ENCODE measurements at places on chromosomes 1 and 21. TPM values are rescaled to one million over a fixed set of nuclear protein-coding genes. Genes with fewer than 3 reads are reported as not detected.

DNA sequence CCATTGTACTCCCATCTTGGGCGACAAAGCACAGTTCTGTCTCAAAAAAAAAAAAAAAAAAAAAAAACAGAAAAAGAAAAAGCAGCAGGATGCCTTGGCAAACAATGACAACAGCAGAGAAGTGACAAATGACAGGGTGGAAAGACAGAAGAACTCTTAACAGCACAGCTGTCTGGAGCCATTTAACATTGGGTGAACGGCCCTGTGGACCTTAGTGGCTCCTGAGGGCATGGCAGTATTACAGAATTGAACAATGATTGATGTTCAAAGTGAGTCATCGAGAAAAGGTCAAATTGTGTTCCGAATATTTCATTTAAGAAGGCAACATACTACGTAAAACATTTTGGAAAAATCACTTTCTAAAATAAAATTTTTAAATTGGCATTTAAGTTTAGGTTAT lies 30.0 kb downstream of the DNASE2B start:
- no peak for ATAC-seq

GRCh38 chr21:41840880-41841279 lies 38.3 kb downstream of the PRDM15 start:
- no peak for ATAC-seq

- no peak for ATAC-seq
Observed at GRCh38 chr1:47431534-47431933, 6.3 kb upstream of the FOXD2 start.

- peak; percentile 85 for ATAC-seq
Observed at GRCh38 chr1:33181921-33182341, at the start of gene TRIM62. TRIM62 (minus strand) TSS chr1:33182043; CDS start chr1:33181432, 611 bp downstream.

DNA sequence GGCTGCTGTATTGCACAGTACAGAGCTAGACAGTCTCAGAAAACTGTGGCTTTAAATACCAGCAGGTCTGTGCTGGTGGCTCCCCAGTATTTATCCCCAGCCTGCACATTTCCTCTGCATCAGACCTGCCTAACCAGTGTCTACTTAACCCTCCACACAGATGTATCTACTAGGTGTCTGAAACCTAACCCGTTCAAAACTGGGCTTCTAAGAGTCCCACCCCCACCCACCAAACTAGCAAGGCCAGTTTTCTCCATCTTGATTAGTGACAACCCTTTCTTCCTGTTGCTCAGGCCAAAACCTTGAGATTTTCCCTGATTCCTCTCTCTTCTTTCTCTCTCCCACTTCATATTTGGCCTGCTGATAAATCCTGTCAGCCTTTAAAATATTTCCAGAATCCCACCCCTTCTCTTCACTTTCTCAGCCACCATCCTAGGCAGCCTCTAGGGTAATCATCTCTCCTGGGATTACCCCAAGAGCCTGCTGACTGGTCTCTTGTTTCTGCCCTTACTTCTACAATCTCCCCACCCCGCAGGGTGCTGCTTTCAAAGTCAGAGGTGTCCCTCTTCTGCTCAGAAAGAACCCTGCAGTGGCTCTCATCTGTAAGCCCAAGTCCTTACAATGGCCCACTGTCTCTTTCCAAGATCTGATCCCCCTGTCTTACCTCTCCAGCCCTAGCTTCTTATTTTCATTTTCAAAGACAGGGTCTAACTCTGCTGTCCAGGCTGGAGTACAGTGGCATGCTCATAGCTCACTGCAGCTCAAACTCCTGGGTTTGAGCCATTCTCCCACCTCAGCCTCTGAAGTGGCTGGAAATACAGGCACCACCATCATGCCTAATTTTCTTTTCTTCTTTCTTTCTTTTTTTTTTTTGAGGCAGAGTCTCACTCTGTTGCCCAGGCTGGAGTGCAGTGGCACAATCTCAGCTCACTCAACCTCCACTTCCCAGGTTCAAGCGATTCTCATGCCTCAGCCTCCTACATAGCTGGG lies 45.2 kb downstream of the H3-3A start:
- ATAC-seq = peak; percentile 62

Gene XCL1
- total RNA-seq = not detected

GRCh38 chr1:97619706-97620105 lies 301.1 kb downstream of the DPYD start:
- ATAC-seq = no peak

Gene ANKRD34A
- total RNA-seq = 0.12 TPM
